ENCODE measurements at places on chromosomes 11 and 22.
A peak's percentile ranks its signal among the peaks of the same experiment; 100 is the strongest.

DNA sequence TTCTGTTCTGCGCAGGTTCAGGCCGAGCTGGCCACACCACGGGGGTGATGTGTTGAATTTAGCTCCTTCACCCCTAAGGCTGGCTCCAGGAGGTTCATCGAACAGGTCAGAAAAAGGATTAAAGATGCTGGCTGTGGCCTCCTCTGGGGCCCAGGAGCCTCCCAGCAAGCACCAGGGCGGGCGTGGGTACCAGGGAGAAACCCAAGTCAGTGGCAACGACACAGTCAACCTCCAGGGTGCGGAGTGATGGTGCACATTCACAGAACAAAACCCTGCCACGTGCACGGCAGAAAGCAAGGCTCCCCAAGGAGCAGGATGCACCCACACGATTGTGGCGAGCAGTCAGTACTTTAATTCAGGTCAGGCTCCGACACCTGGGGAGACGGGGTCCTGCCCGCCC, 10.8 kb downstream of the C11orf24 start:
- no peak for DNase-seq

DNA sequence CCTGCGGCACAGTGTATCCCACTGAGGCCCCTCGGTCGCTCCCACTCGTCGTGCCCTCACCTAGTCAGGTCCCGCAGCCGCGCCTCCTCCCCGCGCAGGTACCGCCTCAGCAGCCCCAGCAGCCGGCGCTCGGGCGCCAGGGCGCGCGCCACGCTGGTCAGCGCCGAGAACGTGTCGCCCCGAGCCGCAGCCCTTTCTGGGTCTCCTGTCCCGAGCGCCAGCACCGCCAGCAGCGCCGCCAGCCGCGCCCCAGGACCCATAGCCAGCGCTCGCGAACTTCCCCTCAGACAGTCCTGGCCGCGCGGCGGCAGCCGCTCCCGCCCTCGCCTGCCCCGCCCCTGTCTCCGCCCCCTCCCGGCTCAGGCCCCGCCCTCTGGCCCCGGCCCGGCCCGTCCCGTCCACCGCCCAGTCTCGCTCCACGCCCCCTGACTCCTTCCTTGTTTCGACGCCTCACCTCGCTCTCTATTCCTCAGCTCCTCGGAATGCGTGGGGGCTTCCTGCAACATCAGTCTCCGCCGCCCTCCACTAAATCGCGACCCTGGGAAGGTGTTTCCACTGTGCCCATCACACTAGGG, at the start of gene P4HA3:
TSS of gene P4HA3 (minus strand) at position 289 of the 575 bp plus-strand sequence. CDS start at position 260, 29 bp downstream.
- peak; percentile 79 for DNase-seq

DNA sequence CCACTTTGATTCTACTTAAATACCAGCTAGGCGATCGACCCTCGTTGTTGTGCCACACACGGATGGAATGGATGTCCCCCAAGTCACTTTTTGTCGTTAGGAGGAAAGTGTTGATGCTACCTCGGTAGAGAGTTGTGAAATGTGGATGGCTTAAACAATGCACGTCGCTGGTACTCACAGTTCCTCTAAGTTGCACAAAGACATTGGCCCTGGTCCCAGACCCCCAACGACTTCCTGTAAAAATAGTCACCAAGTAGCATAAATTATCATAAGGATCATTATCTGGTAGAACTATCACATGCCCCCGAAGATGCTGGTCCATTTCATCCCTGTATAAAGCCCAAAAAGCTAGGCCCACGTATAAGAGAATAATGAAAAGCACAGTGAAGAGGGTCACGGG, 3.8 kb downstream of the PKDREJ start:
- DNase-seq: no peak

GRCh38 chr11:126102436-126102981, 39.8 kb upstream of the CDON start:
- no peak for DNase-seq

- DNase-seq: no peak
These were observed 17.8 kb upstream of the CASTOR1 start for GRCh38 chr22:30307041-30307574.

- no peak for DNase-seq
These were observed 1618.5 kb upstream of the TENM4 start for GRCh38 chr11:81059356-81059755.

GRCh38 chr22:30196141-30196879, 50.2 kb downstream of the LIF start:
- DNase-seq: peak; percentile 68

- DNase-seq: no peak
These were observed 886.3 kb downstream of the NTM start for GRCh38 chr11:132256528-132257279.

DNA sequence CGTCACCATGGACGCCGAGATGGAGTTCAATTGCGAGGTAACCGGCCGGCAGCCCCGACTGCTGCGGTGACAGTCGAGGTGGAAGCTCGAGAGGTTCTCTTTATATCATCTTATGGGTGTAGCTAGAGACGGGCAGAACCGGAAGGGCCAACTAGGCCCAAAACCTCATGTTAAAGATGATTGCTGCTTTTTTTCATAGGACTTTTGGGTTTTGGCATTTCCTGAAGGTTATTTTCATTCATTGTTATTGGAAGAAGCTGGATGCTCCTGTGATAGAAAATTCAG, 585 bp downstream of the NF2 start:
- no peak for DNase-seq

- no peak for DNase-seq
These were observed 26.5 kb downstream of the ABTB2 start for GRCh38 chr11:34331329-34331728.

- DNase-seq: no peak
These were observed 12.9 kb downstream of the SIRT3 start for GRCh38 chr11:223026-223789.

DNA sequence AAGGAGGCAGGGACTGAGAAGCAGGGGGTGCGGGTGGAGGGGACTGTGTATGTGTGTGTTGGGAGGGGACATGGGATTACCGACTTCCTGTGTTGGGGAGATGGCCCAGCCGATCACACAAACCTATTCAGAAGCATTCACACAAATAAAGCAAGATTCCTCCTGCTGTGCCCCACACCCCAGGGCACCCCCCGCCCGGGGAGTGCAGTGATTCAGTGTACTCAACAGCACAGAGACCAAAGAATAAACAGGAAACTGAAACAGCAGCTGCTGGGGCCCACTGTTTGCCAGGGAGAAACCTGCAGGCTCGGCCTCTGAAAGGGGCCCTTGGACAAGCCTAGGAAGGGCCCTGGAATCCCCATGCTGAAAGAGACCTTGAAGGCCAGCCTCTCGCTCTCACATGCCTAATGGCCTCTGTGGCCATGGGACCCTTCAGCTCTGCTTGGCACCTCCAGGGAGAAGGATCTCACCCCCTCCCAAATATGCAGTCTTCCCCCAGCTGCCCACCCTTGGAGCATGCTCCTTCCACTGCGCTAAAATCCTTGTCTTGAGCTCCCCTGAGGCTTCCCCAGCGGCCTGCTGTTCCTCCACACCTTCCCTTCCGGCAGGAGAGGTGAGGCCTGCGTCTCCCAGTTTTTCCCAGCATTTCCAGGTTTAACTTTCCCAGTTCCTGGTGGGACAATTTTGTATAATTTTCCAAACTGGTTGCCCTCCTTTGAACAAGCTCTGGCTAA, 72.9 kb downstream of the CSNK2A3 start:
- DNase-seq: no peak

DNA sequence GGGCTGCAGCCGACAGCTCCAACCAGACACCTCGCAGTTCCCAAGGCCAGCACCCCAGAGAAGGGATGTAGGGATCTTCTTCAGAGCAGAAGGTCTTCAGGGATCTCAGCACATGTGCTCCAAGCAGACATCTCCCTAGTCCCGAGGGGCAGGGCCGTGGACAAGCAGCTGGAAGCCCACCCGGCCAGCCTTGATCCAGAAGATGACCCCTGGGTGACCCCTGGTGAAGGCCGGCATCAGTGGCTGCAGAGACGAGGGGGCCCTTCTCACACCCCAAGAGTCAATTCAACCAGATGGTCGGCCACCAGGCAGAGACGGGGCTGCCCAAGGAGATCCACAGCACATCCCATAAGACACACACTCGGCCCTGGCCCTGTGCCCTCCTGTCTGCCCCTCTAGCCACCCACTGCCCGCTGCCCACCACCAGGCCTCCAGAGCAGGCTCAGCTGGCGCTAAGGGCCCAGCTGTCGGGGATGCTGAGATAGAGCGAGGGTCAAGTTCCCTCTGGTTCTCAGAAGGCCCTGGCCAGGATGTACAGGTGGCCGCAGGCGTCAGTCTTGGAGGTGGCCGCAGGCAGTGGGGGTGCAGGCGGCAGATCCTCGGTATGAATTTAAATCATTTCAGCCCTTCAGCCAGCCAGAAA, 168.3 kb downstream of the BRD1 start:
- DNase-seq: no peak

GRCh38 chr22:49867303-49868265, 13.9 kb downstream of the ZBED4 start:
- DNase-seq: peak; percentile 22

DNA sequence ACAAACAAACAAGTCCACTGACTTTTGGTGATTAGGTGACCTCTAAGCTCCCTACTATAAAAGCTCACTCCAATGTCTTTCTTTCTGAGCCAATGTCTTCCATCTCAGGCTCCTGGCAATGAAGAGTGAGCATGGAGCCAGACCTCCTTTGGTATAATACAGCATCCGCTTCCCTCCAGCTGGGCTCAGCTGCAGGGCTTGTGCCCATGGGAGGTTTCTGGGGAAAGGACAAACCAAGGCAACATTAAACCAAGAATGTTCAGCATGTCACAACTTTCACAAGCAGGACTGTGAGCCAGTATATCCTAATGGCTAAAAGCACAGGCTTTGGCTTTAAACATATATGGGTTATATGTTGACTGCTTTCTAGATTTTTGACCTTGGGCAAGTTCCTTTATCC, 58.8 kb downstream of the EHF start:
- DNase-seq: no peak

DNA sequence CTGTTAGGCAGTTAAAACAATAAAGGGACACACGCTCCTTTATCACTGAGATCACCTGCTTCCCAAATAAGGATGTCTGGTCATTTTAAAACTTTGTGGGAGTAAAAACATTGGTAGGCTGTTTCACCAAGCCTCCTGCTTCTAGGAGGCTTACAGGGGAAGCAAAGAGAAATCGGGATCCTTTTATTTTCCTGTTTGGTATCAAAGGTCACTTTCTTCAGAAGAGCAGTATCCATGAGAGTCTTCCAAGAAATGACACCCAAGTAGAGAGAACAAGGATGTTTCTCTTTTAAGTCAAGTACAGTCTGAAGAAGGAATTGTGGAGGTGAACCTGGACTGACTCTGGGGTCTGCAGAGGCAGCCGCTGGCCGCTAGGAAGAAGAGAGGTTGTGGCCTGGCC, 36.9 kb upstream of the BID start:
- no peak for DNase-seq

GRCh38 chr22:43230971-43231723, 44.2 kb upstream of the TTLL12 start:
- DNase-seq: peak; percentile 83

- DNase-seq: no peak
These were observed 13.1 kb upstream of the GRK3 start for GRCh38 chr22:25551396-25551795.

DNA sequence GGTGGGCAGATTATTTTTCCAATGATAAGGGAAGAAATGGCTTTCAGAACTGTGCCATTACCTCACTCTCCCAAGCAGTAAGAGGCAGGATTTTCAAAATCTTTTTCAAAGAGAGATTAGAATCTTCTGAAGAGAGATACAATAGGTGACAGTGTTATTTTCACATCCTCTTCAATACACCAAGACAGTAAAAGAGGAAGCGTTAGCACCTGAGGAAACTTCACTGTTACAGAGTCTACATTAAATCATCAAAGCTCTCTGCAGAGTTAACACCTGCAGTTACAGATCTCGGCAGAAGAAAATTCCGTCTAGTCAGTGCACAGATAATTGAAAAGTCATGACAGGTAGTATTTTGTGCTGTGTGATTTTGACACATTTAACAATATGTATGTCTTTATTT, 144.9 kb downstream of the PGR start:
- no peak for DNase-seq

- no peak for DNase-seq
These were observed 17.0 kb upstream of the SORL1 start for GRCh38 chr11:121435132-121435531.

DNA sequence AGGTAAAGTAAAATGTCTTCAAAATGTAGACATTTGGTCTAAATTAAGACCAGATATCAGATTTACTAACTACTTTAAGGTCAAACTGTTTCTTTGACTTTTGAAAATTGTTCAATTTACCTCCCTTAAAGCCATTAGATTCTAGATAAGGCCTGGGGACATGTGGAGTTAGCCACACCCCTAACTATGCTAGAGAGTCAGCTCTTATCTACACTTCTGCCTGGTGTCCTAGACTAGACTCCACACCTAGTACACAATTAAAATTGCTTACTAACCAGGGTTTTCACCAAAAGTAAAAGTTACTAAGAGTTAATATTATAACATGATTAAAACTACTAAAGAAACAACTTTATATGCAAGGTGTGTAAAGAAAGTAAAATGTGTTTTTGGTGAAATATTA, 43.6 kb upstream of the DBX1 start:
- DNase-seq: no peak

DNA sequence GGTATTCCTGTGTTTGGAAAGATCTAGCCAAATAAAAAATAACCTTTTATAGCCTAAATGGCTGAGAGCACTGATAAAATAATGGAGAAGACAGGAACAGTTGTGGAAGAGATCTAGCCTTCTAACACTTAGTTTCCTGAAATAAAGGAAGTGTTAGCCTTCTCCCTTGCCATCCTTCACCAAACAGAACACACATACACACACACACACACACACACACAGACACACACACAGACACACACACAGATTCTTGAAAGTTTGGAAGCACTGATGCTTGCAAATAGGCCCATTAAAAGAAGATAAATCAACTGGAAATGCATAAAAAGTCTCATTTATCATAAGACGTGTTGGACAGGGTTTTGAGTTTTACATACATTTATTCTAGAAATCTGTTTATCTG, 37.5 kb downstream of the KIRREL3 start:
- DNase-seq: no peak

DNA sequence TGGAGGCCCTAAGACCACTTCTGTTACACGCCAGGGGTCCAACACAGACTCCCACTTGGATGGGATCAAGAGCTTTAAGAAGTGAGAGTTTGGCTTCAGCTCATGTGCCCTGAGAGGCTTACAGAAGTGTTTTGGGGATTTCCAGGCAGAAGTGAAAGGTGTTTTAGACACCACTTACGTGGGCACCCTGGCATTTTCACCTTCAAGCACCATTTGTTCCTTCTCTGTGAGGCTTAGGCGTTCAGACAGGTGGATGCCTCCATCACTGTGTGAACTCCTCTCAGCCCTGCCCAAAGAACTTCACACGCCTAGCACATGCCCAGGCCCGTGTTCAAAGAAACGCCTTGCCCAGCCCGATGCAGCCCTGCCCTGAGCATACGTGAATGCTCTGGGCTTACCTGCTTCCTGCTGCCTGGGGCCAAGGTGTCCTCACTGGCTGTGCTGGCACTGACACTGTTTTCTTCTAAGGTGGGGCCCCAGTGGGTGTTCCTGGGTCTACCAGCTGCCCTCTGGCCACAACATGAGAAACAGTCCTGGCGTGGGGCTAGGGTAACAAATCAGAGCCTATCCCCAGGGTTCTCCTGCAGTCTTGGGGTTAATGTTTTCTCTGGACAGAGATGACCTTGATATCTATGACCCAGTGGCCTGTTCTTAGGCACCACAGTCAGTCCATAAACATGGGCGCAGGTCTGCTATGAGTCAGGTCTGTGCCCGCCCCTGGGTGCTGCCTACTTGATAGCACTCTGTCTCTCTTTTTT, 34.0 kb downstream of the AMPD3 start:
- DNase-seq: no peak

GRCh38 chr11:8658321-8659057, 24.0 kb downstream of the TRIM66 start:
- no peak for DNase-seq

GRCh38 chr11:46615756-46616155, 1.3 kb downstream of the HARBI1 start:
- no peak for DNase-seq

Measured in stimulated activated CD8-positive, alpha-beta memory T cell treated with anti-CD3 and anti-CD28 coated beads, Interleukin-4, amount 100 ng/mL, for 48 hours (primary cell).